ENCODE measurements at places on chromosomes 2 and 18.

DNA sequence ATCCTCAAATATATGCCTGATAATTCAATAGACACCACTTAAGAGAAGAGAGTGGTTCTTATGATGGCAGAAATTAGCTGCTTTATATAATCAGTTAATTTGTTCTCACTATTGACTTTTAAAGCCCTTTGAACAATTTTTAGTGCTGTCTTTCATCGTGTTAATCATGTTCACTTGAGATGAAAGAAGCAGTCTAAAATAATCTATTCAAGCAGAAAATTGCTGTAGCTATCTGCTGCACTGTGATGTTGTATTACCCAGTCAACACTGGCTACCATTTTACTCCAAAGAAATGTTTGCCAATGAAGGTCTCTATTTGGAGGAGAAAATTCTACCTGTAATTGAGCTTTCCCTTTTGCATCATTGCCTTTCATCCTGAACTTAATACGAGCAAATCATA lies 459.8 kb upstream of the FSIP2 start:
- DNase-seq = no peak

DNA sequence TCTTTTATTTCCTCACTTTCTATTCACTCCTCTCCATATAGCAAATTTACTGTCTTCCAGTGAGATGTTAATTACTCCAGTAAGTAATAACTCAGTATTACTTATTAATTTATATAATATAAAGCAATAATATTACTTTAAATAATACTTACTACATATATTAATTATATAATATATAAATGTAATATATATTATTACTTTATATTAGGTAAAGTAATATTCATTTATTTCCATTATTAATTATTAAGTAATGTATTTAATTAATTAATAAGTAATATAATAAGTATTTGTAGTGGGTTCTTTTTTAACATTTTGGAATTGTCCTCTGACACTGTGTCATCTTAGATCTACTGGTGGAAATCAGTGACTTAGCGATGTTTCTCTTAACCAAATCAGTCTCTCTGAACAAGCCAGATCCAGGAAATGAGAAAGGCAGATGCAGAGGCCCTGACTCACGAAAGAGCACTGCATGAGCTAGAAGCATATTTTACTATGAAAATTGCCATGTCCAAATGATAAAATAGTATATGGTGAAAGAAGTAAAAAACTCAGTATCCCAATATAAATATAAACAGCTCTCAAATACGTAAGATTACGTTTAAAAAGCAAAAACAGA lies 115.9 kb downstream of the DSEL start:
- DNase-seq = no peak

DNA sequence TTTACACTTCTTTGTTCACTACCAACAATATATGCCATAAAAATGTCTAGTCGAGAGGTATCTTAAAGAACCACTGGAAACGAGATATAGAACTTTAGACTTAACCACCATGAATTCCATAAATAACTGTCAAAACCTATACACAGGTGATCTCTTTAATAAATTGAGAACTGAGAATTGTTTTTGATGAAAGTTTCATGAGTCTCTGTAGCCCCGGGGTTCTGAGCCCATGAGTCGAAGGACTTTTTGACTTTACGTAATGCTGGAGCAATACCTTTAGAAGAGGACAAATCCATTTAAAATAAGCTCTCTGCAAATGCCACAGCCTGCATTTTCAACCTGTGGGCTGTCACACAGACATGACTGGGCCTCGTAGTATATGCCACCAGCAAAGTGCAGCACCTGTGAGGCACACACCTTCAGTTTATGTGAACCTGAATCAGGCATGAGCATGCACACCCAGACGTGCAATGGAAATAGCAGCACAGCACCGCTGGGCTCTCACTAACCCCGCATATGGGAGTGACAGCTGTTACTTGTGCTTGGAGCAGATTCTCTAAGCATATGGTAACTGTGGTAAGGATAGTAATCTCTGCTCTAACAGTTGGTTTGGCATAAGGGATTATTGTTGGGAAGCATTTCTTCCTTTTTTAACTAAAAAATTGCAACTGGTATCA lies 383.2 kb downstream of the SOCS6 start:
- no peak for DNase-seq

DNA sequence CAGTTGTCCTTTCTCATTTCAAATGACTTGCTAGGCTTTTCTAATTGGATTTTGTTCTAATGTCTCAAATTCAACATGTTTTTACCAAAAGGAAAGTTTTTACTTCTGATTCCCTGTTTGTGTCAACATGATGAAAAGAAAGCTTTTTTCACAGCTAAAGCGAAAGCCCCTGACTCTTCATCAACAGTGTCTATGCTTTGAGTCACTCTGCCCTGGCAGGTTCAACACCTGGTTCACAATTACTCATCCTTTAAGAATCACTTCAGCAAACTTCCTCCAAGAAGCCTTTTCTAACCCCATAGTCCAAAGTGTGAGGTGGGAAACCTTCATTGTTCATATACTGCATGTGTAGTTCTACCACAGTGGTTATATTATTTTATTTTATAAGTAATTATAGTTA lies 7.6 kb upstream of the DSG2 start:
- no peak for DNase-seq

DNA sequence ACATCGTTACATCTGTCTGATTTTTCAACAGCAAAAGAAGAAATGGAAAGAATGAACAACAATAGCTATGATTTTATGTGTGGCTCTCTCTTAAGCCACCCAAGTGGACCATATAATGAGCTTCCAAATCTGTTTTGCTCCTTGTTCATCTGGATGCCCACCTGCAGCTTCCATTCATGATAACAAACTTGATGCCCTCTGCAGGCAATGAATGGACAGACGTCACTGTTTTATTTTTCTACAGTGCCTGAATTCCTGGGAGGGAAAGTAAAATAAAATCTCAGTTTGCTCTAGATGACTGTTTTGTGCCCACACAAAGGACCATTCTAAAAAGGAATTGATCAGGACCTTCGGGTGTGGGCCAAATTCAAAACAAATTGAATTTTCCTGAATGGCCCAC lies 5.0 kb downstream of the MREG start:
- no peak for DNase-seq

DNA sequence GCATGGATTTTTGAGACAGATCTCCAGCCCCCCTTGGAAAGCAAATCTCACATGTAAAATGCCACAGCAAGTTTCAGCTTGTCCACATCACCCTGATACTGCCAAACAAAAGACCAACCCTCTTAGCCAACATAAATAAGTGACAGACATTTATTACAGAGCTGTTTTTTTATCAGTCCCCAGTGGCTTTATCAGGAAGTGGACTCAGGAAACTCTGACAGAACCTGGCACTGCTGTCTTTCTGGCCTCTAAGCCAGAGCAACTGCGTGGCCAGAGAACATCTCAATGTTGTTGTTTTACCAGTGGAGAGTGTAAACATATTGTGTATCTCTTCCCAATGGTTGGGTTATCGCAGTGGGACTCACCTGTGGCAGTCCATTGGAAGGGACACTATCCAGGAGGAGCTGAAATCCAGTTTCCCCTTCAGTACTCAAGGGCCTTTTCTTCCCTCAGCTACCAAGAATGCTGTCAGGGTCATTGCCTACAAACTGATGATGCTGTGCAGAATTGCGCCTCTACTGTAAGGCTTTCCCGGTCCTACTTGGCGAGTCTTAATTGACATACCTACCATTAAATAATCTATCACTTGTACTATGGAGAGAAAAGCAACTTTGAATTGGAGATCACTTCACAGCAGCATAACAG lies 22.0 kb downstream of the SLC14A1 start:
- DNase-seq = no peak

- peak; percentile 71 for DNase-seq
These were observed 43.7 kb downstream of the HDLBP start for GRCh38 chr2:241271706-241272302.

DNA sequence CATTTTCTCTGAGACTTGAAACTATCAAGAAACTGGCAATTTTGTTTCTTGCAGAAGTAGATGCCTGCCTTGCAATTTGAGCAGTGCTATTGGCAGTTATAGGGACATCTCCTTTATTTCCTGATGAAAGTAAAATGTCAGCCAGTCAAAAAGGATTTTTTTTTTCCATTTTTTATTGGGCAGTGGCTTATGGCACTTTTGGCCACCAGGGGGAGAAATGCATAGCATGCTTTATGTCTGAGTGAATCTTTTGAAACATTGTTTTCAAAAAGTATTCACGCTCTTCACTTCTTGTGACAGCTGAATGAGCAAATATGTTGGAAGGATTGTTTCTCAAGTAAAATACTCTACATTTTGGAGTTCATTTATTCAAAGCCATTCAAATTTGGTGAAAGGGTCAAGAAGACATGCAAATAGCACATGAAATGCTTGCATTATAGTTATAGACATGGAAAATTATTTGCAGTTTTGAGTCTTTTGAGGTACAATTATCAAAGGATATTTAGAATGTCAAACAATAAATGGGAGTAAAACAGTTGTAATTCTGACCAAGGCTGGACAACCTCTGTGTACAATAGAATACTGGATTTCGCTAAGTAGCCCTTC lies 491.0 kb downstream of the CDH2 start:
- peak; percentile 16 for DNase-seq

- DNase-seq = peak; percentile 48
These were observed 54.2 kb upstream of the SEMA4C start for GRCh38 chr2:96923810-96924774.
